Vagina (tissue), 2 donors: ENCODE measurements at places on chromosomes 4 and X.

DNA sequence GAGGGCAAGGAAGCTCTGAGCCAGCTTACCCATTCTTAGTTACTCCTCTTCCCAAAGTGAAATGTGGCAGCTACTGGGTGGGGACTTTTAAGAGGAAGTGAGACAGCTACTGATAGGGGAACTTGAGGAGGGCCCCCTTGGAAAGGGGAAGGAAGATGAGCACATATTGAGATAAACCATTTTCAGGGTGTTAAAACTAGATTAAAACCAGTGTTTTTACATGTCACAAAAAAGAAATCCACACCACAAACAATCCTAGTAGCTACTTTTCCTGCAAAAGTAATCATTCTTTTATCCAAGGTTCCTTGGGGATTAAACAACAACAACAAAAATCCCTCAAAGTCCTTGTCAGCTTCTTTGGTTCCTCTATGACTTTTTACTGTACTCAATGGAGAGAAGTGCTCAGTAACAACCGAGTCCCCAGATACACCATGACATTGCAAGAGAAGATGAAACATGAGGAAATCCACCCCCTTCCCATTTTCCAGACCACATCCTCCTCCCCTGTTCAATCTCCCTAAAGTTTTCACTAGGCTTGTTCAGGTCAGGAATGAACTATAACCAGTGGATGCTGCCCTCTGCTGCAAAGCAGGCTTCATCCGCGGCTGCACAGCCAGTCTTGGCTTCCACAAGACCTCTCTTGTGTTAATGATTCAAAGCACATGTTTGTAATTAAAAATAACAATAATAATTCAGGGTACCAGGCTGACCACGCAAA, 113.5 kb upstream of the TMEM164 start:
- DNase-seq = no peak

GRCh38 chr4:146577111-146577510, 55.4 kb upstream of the SLC10A7 start:
- DNase-seq = no peak

GRCh38 chrX:42096265-42096920, 173.0 kb upstream of the CASK start:
- DNase-seq = no peak

- DNase-seq = peak; percentile 89
Observed at GRCh38 chr4:83535520-83536361, at the start of gene GPAT3. TSS of gene GPAT3 (plus strand) at chr4:83536108. CDS start at chr4:83536623, 515 bp downstream.

DNA sequence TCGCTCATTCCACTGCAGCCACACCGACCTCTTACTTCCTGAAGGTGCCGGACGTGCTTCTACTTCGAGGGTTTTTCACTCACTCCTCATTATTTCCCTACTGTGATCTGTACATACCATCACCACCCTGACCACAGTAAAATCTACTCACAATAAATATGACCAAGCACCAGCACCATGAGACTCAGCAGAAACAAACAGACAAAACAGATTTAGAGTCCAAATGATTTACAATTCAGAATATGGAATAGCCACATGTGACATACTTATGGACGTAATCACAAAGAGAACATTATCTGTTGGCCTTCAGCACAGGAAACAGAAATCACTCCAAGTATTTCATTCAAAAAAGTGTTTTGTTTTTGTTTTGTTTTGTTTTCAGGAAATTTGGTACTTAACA, 16.1 kb upstream of the KLB start:
- no peak for DNase-seq

DNA sequence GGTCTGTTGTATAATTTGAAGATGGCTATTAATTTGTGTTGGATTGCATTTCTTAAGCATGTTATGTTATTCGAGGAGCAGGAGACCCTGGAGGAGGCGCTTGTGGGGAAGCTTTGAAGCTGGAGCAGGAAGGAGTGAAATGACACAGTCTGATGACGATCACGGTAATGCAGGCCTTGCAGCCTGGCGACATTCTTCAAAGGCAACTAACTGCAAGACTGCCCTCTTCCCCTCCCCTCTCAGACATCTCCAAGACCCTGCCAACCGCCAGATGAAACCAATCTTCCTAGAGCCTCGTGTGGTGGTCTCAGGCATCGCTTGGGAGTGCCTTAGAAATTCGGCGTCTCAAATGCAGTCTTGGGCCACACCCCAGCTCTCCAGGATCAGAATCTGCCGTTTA, 16.1 kb downstream of the CLCN4 start:
- DNase-seq = no peak

- no peak for DNase-seq
Observed at GRCh38 chr4:159006202-159006601, 96.7 kb upstream of the RAPGEF2 start.

- no peak for DNase-seq
Observed at GRCh38 chr4:7807351-7807921, 132.2 kb downstream of the AFAP1 start.

DNA sequence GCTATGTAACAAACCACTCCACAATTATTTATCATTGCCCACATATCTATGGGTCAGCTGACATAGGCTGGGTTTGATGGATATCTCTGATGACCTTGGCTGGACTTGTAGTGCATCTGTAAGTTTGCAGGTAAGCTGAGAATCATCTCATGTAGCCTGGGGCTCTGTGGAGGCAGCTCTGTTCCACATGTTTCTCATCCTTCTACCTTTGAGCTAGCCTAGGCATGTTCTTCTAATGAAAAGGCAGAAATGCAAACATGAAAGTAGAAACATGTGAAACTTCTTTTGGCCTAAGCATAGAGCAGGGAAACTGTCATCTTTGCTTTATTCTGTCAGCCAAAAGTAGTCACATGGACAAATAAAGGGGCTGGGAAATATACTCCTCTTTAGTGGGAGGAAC, 18.2 kb downstream of the MRPL1 start:
- no peak for DNase-seq

DNA sequence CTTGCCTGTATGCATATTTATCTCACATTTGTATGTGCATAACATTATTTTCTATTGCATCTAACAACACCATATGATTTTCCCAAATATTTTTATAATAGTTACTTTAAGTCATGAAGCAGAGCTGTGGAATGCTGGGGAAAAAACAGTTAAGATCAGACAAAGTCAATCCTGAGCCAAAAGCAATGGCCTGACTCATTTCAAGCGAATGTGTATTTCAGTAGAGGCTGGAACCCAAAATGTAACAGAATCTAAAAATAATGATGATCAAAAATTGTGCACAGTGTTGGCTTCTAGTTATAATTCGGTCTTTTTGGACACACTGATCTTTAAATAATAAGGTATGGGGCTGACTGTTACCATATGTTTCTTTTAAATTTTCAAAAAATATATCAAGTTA, 516.2 kb upstream of the ADGRL3 start:
- DNase-seq = no peak

- DNase-seq = no peak
Observed at GRCh38 chrX:132367984-132368383, 120.9 kb downstream of the MBNL3 start.

- no peak for DNase-seq
Observed at GRCh38 chr4:10605746-10606482, 78.7 kb downstream of the CLNK start.

DNA sequence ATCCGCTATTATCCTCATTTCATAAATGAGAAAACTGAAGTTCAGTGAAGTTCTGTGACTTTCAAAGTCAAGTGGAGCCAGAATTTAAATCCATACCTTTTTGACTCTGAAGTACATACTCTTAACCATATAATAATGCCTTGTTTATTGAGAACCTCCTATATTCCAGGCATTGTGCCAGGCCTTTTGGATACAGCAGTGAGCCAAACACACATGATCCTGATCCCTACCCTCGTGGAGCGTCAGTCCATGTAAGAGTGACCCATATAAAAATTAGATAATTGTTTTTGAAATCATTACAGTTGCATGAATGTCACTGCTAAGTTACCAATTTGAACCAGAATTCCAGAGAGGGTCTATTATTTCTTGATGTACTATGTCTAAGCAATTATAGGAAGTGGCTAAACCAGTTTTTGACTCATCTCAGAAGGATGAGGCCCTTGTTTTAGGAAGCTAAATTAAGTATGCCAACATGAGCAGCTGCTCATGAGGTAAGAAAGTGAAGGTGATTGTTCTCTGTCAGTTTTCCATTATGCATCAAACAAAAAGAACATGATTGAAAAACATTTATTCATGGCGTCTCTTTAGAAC, 289.5 kb downstream of the GLUD2 start:
- DNase-seq = no peak

DNA sequence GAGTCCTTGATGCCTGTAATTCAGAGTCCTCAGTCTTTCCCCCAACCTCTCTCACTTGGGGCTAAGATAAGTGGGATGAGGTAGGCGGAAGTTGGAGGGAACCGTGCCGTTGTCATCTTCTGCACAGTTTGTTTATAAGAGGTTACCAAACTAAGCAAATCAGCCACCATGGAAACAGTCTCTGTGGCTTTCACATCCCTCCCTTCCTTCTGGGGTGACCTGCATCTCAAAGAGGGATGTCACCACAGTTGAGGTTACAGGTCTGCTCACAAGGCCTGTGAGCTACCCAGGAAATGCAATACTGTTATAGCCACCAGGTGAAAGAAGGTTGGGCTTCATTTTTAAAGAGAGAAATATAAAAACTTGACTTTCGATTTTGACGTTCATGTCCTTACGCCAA, 26.3 kb downstream of the RTL5 start:
- no peak for DNase-seq

DNA sequence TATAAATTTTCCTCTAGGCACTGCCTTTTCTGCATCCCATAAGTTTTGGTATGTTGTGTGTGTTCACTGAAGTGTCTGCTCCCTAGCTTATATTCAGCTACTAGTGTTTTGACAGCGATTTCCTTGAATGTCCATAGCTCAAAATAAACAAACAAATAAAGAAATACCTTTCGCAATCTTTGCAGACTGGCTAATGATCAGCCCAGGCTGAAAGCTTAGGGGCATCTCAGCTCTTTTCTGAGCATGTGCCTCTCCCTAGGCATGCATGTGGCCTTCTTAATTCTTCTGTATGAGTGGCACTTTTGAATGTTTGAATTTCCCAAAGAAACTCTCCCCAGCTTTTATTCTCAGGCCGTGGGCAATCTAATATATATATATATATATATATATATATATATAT, 44.6 kb upstream of the SHROOM4 start:
- no peak for DNase-seq

DNA sequence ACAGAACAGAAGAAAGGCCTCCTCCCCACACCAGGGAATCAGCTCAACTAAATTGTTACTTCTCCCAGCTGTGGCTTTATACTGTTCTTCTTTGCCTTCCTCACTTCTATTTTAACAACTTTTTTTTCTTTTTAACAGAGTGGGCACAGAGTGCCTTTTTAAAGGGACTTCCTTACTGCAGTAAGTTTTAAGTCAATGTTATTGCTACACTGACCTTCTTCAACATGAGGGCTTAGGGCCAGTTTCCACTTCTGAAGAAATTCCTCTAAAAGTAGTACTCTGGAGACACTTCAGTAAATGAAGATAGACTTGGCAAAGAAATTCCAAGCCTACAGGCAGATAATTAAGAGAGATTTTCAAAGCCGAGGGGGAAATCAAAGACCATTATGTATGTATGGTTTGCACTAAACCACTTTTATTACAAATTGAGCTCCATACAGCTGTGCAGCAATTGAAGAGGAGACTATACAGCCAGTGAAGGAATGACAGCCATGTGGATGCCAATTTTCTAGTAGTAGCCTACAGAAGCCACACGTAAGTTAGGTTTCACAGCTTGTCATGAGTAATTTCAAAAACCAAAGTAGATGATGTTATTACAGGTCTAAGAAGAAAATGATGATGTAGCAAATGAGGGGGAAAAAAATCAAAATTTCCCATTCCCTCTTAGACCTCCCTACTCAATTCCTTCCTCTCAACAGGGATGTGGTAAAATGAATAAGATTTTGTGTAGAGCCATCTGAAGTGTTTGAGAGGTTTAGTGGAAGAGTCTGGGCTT, 36.9 kb upstream of the RASGEF1B start:
- DNase-seq = no peak

DNA sequence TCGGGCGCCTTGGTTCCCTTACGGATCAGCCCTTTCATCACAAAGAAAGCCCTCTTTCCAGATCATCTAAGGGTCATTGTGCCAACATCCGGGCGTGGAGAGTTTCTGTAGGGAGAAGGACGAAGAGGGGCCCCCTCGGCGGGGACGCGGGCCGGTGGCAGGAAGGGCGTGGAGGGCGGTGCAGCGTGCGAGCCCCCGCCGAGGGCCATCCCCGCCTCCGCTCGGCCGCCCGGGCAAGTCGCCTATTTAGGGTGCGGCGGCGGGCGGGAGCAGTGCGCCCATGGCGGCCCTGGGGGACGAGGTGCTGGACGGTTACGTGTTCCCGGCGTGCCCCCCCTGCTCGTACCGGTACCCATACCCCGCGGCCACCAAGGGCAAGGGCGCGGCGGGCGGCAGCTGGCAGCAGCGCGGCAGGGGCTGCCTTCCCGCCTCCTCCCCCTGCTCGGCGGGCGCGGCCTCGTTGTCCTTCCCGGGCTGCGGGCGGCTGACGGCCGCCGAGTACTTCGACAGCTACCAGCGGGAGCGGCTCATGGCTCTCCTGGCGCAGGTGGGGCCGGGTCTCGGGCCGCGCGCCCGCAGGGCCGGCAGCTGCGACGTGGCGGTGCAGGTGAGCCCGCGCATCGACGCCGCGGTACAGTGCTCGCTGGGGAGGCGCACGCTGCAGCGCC, at the start of gene ZAR1:
Gene ZAR1 (plus strand): TSS at position 241 of the 668 bp plus-strand sequence. CDS start 40 bp downstream, at position 281.
- no peak for DNase-seq

DNA sequence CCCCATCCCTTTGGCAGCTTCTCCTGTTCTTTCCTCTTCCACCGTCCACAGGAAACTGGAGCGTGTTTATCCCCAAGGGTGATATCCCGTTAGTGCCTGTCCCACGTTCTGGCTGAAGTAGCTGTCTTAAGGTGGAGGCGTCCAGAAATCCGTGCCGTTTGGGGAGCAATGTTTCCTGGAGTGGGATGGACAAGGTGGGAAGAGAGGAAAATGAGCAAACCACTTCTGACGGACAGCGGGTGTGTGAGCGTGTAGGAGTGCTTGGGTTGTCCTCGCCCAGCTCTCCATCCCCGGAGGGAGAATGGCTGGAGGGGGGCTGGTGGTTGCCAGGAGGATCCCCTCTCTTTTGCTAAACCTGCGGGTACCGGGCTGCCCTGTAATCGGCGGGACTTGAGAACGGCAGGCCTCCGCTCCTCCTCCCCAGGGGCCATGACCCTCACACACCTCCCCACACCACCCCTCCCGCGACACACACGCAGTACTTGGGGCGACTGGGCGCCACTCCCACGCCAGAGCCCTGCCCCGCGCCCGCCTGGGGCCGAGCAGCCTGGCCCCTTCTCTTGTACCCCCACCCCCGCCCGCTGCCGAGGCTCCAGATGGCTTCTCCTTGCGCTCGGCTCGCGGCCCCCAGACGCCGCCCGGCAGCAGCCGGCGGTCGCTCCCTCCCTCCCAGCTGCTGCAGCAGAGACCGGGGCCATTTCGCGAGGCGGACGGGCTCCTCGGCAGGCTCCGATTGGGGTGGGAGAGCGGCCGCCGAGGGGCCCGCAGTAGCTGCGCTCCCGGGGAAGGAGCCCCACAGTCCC, 13.9 kb upstream of the PRDM8 start:
- no peak for DNase-seq

DNA sequence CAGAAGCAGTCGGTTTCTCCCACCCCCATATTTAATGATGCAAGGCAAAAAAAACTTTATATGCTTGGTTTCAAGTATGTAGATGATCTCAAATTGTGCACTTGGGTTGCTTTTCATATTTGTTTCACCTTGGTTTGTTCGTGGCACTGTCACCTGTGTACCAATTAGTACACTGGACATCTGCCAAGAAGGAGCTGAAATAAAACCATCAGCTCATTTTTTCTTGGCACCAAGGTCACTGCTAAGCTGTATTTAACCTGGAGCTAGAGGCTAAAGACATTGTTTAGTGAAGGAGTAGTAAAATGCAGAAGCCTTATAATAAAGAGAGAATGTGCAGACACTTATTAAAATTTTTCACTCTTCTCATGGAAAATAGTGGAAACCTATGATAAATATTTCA, 430.8 kb downstream of the ARHGAP24 start:
- no peak for DNase-seq

GRCh38 chr4:156929386-156930105, 42.1 kb downstream of the PDGFC start:
- DNase-seq = no peak
